Aorta (tissue), 5 donors: ENCODE measurements at places on chromosomes 5 and 9. TPM values are rescaled to one million over a fixed set of nuclear protein-coding genes. Genes with fewer than 3 reads are reported as not detected.

Gene PCDHAC1
- 0.15 TPM for total RNA-seq

Gene RNF180
- 44.5 TPM for total RNA-seq

Gene ANKRD55
- total RNA-seq = 0.32 TPM

Gene FLT4
- 13.7 TPM for total RNA-seq

Gene ANKRD31
- total RNA-seq = 0.16 TPM

Gene ADAMTS13
- 1.3 TPM for total RNA-seq

Gene PCA3
- total RNA-seq = 0.81 TPM

Gene MYMK
- total RNA-seq = not detected

Gene C9orf153
- 1.3 TPM for total RNA-seq

Gene IFNA2
- not detected for total RNA-seq

Gene OR1Q1
- total RNA-seq = not detected

DNA sequence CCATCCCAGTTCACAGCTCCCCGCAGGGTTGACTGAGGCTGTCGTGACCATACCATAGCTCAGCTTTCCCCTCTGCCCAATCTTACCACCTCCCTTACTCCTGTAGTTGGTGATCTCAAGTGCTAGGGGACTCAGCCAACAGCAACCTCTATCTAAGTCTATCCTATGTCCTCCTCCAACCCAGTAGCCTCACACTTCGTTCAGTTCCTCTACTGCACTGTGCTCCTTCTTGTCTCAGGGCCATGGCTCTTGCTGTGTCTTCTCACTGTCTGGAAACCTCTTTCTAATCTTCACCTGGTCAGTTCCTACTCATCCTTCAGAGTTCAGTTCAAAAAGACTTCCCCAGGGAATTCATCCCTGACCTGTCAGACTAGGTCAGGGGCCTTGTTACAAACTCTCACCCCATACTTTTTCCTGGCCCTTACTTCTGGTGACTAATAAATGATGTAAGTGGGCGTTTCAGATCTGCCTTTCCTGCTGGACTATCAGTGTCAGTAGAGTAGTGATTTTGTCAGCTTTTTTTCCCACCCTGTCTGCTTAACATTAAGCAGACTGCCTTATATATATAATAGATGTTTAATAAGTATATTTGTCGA is 53.6 kb upstream of the NR3C1 start:
- no peak for DNase-seq
- H3K27ac ChIP-seq = no peak overlapping the region
- no peak overlapping the region for H3K4me3 ChIP-seq
- H3K4me1 ChIP-seq = no peaks in the 10 kb centered on the region

DNA sequence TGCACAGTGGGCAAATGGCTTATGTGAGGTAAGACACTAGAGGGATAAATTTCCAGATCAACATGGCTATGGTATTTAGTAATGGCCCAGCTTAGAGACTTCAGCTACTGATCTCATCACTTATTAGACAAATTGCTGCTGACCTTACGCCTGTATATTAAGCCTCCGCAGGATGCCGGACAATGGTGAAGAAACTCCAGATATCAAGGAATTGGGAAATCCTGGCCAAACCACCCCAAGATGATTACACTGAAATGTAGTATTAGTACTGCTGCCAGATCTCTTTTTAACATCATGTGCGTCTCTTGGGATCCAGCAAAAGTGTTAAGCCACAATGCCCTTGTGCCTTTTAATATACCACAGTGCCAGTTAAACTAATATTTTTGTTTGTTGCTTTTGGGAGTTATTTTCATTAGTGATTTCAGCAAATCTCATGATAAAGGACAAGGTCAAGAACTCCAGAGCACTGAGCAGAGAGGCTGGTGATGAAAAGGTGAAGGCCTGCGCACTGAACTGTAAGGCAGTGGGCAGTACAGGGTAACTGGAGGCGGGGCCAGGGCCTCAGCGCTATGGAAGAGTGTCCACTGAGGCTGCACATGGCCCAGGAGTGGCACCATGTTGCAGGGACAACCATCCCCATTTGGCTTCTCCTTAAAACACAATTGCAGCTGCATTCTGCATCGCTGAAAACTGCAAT is 32.5 kb downstream of the TSTD2 start:
- no peaks in the 10 kb centered on the region for H3K27me3 ChIP-seq
- H3K4me1 ChIP-seq = no peaks in the 10 kb centered on the region
- peaks cover 5% of the 10 kb centered on the region for H3K36me3 ChIP-seq
- H3K4me3 ChIP-seq = no peak overlapping the region
- no peak for DNase-seq

GRCh38 chr5:139565411-139566305 is 4.5 kb downstream of the UBE2D2 start:
- no peak overlapping the region for H3K27ac ChIP-seq
- H3K4me1 ChIP-seq = no peaks in the 10 kb centered on the region
- H3K4me3 ChIP-seq = no peak overlapping the region

DNA sequence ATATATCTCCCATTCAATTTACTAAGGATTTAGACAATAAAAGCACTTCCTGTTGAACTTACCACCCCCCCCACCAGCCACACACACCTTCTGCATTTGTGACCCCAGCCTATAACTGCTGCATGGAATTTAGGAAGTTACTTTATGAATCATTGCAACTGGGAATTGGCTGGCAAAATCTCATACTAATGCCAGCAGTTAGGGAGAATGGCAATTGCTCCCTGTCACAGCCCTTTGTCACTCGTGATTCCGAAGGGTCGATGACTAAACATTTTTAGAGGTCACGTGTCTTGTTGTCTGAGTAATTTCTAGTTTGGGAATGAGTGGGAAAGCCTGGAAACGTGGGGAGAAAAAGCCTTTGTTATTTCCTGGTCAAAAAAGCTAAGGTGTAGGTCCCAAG is 46.6 kb upstream of the PCA3 start:
- H3K36me3 ChIP-seq = peaks cover 6% of the 10 kb centered on the region
- H3K4me1 ChIP-seq = peaks cover 7% of the 10 kb centered on the region
- H3K4me3 ChIP-seq = no peak overlapping the region
- DNase-seq = no peak
- H3K27me3 ChIP-seq = no peaks in the 10 kb centered on the region
- H3K27ac ChIP-seq = no peak overlapping the region

GRCh38 chr5:124795829-124796228 is 49.4 kb upstream of the ZNF608 start:
- no peaks in the 10 kb centered on the region for H3K27me3 ChIP-seq
- H3K4me1 ChIP-seq = no peaks in the 10 kb centered on the region
- H3K36me3 ChIP-seq = no peaks in the 10 kb centered on the region
- H3K27ac ChIP-seq = no peak overlapping the region

DNA sequence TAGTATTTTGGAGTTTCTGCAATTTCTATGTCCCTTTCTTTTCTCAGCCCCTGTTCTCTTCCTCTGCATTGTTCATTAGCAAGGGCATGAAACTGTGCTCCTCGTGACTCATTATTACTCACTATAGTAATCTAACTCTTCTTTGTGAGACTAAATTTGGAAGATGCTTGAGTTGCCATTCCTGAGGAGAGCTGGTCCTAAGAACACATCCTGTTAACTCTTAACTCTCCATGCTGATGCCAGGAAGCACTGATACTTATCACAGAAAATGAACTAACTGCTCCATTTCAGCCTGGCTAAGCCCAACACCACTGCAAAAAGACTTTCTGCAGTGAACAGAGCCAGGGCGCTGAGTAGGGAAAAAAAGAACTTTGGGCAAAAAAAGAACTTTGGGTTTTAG is 10.6 kb upstream of the CSNK1A1 start:
- no peaks in the 10 kb centered on the region for H3K27me3 ChIP-seq
- no peaks in the 10 kb centered on the region for H3K36me3 ChIP-seq
- H3K27ac ChIP-seq = no peak overlapping the region

DNA sequence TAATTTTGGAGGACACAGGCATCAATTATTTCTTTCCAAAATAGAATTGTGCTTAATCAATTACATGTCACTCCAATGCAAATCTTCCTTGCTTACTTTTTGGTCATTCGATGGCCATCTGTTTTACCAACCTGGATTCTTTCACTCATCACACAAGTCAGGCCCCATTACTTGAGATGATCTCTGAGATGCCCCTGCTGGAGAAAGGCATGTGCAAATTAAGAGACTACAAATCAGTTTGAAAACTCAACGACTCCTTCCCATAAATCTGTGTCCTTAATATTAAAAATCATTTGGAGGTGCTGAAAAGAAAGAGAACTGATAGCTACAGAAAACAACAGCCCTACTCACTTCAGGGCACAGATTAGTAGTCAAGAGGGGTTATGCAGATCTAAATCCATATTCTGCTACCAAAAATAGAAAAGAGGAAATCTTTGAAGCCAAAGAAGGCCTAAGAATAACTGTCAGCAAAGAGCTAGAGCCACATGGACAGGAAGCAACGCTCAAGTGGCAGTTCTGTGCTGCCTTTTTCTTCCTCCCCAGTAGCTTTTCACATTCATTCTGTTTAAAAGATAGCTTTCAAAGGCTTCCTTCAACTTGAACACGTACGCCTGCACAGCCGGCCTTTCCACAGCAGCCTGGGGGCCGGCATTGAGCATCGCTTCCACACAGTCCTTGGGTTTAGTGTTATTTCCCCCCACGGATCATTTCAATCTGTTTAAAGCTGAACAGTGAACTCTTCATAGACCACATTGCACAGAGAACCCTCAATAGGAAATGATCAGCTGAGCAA is 79.3 kb upstream of the MAP3K1 start:
- no peaks in the 10 kb centered on the region for H3K36me3 ChIP-seq
- H3K4me1 ChIP-seq = no peaks in the 10 kb centered on the region
- no peak overlapping the region for H3K4me3 ChIP-seq

DNA sequence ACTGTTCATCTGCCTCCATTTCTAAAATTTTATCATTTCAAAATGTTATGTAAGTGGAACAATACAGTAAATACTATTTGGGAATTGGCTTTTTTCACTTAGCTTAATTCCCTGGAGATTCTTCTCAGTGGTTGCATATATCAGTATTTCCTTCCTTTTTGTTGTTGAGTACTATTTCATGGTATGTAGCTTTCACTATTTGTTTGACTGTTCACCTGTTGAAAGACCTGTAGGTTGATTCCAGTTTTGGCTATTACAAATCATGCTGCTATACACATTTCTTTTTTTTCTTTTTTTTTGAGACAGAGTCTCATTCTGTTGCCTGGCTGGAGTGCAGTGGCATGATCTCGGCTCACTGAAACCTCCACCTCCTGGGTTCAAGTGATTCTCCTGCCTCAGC is 33.0 kb upstream of the PWWP2A start:
- DNase-seq = no peak
- H3K27ac ChIP-seq = no peak overlapping the region
- H3K36me3 ChIP-seq = no peaks in the 10 kb centered on the region
- H3K4me3 ChIP-seq = no peak overlapping the region
- no peaks in the 10 kb centered on the region for H3K4me1 ChIP-seq

- DNase-seq = no peak
- H3K27me3 ChIP-seq = no peaks in the 10 kb centered on the region
- H3K4me1 ChIP-seq = peaks cover 8% of the 10 kb centered on the region
Measured at GRCh38 chr5:38848637-38849036, 2.8 kb downstream of the OSMR start.

DNA sequence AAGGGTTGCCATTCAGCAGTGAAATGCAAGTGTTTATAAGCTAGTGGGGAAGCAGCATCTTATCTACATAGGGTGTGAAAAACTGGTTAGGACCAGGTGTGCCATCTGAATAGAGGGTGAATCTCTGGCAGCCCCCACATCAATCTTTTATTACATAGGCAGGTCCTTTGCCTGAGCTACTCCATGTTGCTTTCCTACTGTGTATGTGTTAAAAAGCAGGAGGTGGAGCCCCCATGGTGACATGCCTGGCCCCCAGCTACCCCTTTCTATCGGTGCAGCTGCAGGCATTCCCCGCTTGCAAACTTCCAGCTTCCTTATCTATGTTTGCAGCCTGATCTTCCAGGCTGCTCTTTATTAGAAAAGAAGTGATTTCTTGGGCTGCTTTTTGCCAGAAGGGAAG is 353.5 kb downstream of the SPATA31D1 start:
- H3K27me3 ChIP-seq = no peaks in the 10 kb centered on the region
- H3K36me3 ChIP-seq = no peaks in the 10 kb centered on the region
- H3K27ac ChIP-seq = no peak overlapping the region
- H3K4me1 ChIP-seq = no peaks in the 10 kb centered on the region
- DNase-seq = no peak

- no peaks in the 10 kb centered on the region for H3K4me1 ChIP-seq
- no peak overlapping the region for H3K4me3 ChIP-seq
- no peak overlapping the region for H3K27ac ChIP-seq
- H3K27me3 ChIP-seq = no peaks in the 10 kb centered on the region
Measured at GRCh38 chr5:66675406-66675805, 79.2 kb downstream of the MAST4 start.

GRCh38 chr5:9363449-9363848 is 182.4 kb downstream of the SEMA5A start:
- no peak overlapping the region for H3K27ac ChIP-seq
- H3K4me1 ChIP-seq = no peaks in the 10 kb centered on the region
- DNase-seq = no peak
- H3K27me3 ChIP-seq = no peaks in the 10 kb centered on the region
- H3K36me3 ChIP-seq = no peaks in the 10 kb centered on the region
- no peak overlapping the region for H3K4me3 ChIP-seq

DNA sequence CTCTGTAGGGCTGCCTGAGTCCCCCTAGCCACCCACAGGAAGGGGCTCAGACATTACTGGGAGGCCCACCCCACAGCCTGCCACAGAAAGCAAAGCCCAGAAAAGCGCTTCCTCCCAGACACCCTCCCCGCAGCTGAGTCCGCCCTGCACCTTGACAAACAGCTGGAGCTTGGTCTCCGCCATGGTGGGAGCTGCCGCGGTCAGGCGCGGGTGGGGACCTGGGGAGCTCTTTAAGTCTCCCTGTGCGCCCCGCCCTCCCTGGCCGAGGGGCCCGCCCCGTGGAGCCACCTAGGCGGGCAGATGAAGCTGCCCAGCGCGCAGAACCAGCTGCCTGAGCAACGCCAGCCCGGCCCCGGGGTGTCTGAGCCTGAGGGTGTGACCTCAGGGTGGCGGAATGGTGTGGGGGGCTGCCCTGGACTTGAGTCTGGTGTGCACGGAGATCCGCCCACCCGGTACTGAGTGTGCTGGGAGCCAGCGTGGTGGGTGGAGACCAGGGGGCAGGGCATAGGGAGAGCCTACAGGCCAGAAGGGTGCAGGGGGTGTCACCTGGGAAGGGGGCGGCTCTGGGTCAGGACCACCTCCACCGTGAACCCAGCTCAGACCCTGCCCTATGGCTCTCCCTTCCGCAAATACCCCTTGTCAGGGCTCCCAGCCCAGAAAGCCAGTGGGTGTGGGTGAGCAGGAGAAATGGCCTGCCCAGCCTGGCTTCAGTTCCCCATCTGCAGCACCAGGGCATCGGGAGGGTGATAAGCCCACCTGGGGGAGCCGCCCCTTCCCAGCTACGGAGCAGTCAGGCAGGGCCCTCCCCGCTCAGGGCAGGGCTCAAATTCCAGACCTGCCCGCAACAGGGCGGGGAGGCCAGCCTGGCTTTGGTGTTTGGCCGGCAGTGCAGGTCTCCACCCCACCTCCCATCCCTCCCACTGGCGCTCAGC is at the start of gene CLIC3:
CLIC3 (minus strand) TSS at position 208 of the 932 bp plus-strand sequence; CDS start at position 183, 25 bp downstream.
- no peaks in the 10 kb centered on the region for H3K27me3 ChIP-seq
- H3K27ac ChIP-seq = no peak within 1 kb of the TSS
- H3K4me3 ChIP-seq = no peak within 1 kb of the TSS
- H3K4me1 ChIP-seq = peaks cover 4% of the 10 kb centered on the region
- DNase-seq = no peak

GRCh38 chr5:400282-401145 is 42.5 kb upstream of the EXOC3 start:
- peak overlapping the region; percentile 29 for H3K4me3 ChIP-seq
- no peaks in the 10 kb centered on the region for H3K4me1 ChIP-seq
- H3K27ac ChIP-seq = peak overlapping the region; percentile 14
- no peaks in the 10 kb centered on the region for H3K27me3 ChIP-seq
- peak; percentile 76 for DNase-seq

GRCh38 chr5:68046445-68046844 is 169.1 kb upstream of the PIK3R1 start:
- peak; percentile 61 for DNase-seq
- no peaks in the 10 kb centered on the region for H3K27me3 ChIP-seq
- no peak overlapping the region for H3K4me3 ChIP-seq

GRCh38 chr5:103915081-103915480 is 352.5 kb upstream of the NUDT12 start:
- H3K27me3 ChIP-seq = no peaks in the 10 kb centered on the region
- H3K27ac ChIP-seq = no peak overlapping the region
- H3K36me3 ChIP-seq = no peaks in the 10 kb centered on the region
- H3K4me1 ChIP-seq = no peaks in the 10 kb centered on the region
- H3K4me3 ChIP-seq = no peak overlapping the region
